ENCODE measurements at places on chromosomes 7 and 10.

DNA sequence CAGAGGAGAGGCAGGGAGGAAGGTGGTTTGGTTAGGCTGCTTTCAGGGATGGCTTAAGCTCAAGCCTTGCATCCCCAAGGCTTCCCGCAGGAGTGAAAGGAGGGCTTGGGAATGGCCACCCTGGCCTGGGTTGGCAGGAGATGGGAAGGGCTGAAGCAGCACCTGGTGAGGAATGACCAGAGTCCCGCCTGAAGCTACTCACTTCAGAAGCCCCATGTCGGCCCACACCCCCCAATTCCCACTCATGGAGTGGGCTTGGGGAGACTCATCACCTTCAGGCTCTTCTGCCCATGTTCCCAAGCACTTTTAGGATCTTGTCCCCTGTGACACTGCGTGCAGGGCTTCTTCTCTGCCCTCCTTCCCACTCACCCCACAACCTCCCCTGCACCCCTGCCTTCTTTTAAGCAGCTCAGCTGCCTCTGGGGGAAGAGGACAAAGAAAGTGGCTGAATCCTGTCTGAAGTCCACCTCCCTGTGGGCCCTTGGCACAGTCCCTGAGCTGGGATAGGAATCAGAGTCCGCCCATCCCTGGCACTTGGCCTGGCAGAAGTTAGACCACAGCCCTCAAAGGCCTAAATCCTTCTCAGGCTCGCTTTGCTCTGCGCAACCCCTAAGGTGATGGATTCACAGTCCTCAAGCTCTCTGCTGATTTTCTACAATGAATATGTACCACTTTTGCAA lies 16.5 kb downstream of the RGR start:
- DNase-seq, result no peak

- no peak for DNase-seq
Measured at GRCh38 chr7:47885309-47885986, 62.8 kb downstream of the PKD1L1 start.

DNA sequence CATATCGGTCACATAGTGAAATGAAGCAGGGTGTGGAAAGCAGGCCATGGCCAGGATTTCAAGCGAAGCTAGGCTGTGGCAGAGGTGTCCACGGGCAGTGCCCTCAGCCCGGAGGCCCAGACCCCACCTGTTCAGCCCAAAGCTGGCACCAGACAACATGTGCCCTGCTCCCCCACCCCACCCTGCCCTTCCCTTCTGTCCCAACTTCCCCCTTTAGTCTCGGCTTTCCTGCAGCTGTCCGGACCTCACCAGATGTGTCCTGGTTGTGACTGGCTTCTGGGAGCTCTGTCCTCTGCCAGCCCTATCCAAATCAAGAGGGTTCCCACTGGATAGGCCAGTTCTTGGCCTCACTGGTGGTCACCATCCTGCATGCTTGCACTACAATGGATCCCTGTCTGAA lies 37.3 kb downstream of the ADAM12 start:
- DNase-seq, result no peak

DNA sequence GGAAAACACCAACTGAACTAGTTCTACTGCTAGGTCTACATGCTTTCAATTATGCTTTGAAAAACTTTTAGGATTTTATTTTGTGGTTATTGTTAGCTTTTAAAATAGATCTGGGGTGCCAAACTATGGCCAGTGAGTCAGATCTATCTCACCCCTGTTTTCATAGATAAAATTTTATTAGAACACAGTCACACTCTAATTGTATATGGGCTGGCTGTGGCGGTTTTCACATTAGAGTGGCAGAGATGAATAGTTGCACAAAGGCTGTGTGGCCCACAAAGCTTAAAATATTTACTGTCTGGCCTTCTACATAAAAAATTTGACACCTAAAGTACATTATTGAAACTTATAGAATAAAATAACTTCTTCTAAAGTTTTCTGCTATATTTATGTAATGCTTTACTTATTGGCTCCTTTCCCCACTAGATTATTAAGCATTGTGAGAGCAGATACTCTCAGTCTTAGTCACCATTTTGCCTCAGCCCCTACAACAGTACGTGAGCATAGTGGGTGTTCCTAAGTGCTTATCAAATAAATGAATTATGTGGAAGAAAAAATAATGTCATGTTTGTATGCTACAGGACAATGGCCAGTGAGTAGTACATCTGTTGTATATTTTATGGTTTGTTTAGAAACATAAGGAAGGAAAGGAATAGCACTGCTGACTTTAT lies 5.4 kb upstream of the SUV39H2 start:
- DNase-seq, result no peak

- DNase-seq, result no peak
Measured at GRCh38 chr7:137847568-137848050, 835 bp upstream of the DGKI start.

GRCh38 chr7:96416116-96416515 lies 94.2 kb upstream of the SLC25A13 start:
- DNase-seq, result no peak

GRCh38 chr7:55486192-55486590 lies 86.1 kb downstream of the VOPP1 start:
- DNase-seq, result no peak

DNA sequence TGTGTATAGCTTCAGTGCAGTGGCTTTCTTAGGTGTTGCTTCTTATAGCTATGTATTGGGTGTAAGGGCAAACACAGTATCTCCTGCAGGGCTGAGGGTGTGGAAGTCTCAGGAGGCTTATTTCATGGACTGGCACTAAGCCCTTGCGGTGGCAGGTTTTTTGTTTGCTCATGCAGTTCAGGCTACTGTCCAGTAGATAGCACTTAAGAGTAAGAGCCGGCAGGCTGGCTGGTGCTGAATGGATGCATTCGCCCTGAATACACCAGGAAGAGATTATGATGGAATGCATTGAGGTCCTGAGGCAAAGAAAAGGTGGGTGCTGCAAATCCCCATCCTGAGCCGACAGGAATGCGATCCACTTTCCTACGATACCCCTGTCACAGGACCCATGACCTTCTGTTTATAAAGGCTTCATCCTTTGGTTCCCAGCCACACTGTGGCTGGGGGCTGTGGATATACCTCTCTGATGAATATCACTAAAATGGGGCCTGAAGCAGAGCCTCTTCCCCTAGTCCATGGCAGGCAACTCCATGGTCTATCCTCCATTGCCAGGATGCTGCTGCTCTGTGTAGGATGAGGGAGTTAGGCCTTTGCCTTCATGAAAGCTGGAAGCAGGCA lies 44.9 kb downstream of the ANXA8 start:
- no peak for DNase-seq

DNA sequence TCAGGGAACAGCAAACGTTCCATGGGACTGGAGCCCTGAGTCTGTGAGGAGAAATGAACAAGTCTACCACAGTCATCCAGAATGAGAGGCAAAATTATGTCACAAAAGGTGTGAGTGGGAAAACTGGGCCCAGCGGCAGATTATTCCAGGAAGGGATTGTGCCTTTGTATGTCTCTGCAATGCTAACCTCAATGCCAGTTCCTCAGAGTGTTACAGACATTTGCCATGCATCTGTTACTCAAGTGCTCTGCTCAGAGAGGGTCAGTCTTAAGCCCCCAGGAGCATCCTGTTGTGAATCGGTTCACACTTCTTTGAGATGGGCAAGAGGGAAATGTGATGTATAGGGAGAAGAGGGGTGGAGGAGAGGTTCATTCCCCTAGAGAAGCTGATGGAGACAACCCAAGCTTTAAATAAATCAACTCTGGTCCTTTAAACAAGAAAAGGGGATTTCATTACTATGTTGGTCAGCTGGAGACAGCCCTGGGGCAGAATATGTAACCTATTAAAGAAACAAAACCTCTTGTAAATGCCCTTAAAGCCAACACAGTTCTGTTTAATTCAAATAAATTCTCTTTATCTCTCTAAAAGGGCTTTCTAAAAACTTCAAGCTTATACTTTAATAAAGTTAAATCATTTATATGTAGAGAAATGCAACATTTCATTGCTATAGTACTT lies 85.9 kb upstream of the GRB10 start:
- no peak for DNase-seq

DNA sequence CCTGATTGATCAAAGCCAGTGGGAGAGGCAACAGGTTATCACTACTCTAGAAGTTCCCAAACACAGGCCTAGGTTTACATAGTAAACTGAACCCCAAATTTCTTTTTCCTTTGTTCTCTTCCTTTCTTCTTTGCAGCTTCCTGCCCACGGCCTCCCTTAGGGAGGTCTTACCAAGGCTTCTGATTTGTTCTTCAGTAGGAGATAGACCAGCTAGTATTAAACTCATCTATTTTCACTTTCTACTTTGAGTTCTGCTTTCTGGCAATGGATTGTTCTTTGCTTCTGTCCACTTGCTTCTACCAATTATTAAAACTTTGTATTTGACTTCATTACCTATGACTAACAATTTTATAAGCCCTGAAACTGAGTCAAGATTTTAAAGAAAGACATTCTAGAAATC lies 251.2 kb upstream of the FZD1 start:
- no peak for DNase-seq

DNA sequence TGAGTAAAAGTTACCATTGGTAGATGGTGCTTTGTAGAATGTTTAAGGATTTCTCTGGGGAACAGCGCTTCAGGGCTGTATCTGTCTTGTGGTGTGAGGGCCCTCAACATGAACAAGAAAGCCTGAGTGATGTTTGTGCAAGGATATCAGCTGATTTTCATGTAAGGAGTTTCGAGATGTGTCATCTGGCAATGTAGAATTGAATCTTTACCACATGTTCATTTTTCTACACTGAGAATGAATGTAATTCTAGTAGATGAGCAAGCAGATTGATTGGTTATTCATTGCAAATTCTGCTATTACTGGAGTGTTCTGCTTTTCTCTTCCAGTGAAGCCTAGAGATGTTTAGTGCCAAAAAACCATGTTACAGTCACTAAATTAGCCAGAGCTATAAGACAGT lies 87.7 kb downstream of the ST7 start:
- no peak for DNase-seq

GRCh38 chr10:29435809-29436501 lies 147.1 kb downstream of the LYZL1 start:
- no peak for DNase-seq

- no peak for DNase-seq
Measured at GRCh38 chr10:74092372-74092771, 58.3 kb downstream of the AP3M1 start.

- DNase-seq, result no peak
Measured at GRCh38 chr10:947051-947450, 15.5 kb upstream of the LARP4B start.

DNA sequence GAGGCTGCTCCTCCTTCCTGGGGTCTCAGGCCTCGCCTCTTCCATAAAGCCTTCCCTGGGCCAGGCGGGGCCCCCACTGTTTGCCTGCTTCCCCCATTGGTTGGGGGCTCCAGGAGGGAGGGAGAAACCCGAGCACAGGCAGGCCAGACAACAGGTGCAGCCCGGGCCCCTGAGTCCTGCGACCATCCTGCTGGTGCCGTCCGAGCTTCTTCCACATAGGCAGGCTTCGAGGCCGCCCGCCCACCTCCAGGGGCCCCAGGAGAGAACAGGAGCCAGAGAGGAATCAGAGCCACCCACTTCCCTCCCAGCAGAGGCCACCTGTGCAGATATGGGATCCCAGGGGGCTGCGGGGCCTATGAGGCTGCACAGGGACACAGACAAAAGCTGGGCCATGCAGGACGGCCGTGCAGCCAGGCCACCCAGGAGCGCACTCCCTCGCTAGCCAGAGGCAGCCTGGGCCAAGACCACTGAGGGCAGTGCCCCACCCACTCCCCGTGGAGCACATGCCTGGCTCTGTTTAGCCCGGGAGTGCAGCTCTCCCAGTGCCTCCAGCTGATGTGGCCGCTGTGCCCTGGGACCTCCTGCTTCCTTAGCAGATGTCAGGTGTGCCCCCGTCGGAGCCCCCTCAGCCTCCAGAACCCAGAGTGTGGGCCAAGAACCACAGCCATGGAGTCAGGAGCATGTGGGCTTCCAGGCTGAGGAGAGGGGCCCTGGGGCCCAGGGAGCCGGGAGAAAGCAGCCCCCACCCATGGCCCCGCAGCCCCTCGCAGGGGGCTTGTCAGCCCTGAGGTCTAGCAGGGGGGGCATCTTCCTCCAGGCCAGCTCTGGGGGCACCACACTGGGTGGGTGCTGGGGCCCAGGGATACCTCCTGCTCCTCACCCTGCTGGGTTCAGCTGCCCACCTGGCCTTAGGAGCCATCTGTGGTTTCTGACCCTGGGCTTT lies 59.9 kb upstream of the INPP5A start:
- DNase-seq, result no peak

- no peak for DNase-seq
Measured at GRCh38 chr7:117538053-117538452, 58.2 kb downstream of the CFTR start.

GRCh38 chr7:151430391-151431205 lies 9.3 kb downstream of the CRYGN start:
- no peak for DNase-seq

DNA sequence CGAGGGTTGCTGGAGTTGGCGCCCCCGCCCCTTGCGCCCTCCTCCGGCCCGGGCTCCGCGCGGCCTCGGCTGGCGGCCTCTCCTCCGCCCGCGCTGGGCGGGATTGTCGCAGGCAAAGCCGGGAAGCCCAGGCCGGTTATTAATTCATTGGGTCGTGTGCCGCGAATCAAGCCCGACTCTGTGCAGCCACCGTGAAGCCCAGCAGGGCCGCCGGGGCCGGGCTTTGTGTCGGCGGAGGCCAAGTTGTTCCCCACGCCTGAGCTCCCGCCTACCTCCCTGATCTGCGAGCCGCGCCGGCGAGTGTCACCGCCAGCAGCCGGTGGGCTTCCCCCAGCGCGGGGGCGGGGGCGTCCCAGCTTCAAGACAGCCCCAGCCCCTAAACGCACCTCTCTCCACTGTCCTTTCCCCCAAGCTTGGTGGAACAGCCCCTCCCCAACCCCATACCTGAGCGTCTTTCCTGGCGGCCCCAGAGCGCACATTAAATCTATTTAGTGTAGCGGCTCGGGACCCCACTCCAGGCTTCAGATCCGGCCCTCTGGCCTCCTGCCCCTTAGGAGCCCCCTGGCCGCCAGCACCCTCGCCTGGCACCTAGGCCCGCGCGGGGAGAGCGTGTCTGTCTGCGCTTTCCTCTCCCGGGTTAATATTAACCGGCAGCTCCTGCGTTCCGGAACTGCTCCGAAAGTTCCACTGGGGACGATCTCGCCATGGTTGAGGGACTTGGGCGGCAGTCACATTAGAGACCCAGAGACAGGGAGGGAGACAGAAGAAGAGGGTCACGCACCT lies 3.5 kb downstream of the SHH start:
- DNase-seq, result no peak

DNA sequence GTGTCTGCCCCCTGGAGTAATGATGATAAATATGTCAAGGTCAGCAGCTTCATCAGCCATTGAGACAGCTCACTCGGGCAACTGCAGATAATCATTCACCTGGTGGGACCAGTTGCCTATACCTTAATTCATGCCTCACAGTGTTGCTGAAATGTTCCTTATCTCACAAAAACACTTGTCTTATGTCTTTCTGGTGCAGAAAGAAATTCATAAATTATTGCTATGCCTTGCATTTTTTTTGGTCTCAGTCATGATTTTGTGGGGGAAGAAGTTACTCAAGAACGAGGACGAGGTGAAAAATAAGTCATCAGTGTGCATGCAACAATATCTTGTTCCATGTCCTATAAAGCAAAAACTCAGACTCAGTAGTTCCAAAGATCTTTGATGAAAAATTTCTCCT lies 16.0 kb downstream of the TRIL start:
- no peak for DNase-seq

- DNase-seq, result no peak
Measured at GRCh38 chr7:114422507-114423501, 8.2 kb downstream of the FOXP2 start.

GRCh38 chr10:18959369-18959768 lies 89.2 kb upstream of the MALRD1 start:
- no peak for DNase-seq
